Central memory CD4-positive, alpha-beta T cell (primary cell): ENCODE measurements at places on chromosomes 13 and 19.
A peak's percentile ranks its signal among the peaks of the same experiment; 100 is the strongest.

GRCh38 chr13:76610819-76611415, 275.3 kb downstream of the KCTD12 start:
- no peak for DNase-seq

DNA sequence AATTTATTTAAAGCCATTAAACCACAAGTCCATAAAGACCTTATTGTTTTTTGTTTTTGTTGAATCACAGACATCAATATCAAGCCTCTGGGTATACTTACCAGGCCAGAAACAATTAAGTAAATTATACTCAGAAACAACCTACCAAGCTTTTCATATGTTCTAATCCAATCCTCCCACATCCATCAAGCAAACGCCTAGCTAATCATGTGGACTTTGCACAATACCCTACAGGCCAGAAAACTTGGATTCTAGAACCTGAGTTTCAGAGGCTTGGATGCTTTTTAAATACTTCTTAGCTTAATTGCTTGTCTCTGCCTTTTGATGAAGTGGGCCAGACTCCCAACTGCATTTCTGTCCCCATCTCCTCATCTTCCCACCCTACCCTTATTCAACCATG, 39.9 kb downstream of the TGDS start:
- DNase-seq = no peak

DNA sequence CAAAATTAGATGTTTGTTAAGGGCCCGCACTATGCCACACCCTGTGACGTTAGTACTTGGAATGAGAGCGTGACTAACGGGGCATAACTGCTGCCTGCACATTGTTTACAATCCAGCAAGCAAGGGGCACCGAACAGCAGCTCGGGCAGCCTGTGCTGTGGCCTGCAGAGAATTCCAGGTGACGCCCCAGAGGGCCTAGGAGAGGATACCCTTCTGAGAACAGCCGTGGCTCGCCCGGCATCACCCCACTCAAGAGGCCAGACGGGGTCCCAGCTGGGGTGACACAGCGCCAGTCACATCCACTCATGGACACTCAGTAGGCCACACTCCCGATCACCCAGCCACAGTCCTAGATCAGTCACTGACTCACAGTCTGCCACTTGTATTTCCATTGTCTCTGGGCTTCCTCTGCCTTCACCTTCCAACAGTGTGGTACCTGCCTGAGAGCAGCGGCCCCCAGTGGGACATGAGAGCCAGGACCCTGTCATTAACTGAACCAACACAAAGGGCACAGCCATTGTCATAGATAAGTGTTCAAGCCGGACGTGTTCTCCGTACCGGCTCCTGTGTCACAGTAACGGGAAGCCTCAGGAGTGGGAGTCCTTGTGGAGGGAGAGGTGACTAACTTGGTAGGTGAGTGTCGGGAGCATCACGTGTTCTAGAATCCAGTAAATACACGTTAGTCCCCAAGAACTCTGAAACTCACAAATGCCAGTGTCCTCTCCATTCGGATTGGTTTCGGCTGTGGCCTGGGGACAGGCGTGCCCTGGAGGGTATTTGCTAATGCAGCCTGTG, 7.5 kb downstream of the ZNF331 start:
- DNase-seq = no peak

- DNase-seq = peak; percentile 40
Measured at GRCh38 chr13:26721251-26722121, 39.1 kb downstream of the GPR12 start.

DNA sequence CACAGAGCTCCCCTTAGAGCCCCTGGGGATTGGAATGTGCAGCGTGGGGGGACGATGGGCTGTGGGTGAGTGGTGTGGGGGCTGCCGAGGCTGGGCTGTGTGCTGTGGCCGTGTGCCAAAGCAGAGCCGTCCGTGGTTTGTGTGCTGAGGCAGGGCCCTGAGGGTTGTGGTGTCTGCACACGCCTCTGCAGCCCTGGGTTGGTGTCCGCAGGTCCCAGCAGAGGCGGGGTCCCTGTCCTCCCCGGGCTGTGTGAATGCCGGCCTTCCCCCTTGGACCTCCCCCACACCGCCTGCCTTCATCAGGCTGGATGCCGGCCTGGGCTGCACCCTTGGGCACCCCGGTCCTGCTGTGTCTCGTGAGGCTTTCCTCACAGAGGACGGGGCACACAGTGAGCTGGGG, 26.1 kb downstream of the DOT1L start:
- DNase-seq = no peak

DNA sequence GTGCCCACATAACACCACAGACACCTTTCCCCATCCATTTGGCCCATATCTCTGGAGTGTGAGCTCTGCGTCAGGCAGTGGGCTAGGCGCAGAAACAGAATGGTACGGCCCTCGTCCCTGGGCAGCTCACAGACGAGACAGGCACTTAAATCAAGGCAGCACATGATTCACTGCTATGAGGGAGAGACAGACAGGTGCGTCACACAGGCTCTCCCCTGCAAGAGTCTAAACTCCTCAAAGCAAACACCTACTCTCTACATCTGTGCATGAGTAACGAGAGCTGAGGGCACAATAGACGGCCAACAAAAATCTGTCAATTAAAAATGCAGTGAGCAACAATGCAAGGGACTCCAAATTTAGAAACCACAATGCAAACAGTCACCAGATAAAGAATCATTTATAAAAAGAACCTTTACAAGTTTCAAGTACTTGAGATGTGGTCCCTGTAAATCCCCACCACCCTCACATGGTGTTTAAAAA, 348.9 kb downstream of the UQCRFS1 start:
- DNase-seq = no peak

DNA sequence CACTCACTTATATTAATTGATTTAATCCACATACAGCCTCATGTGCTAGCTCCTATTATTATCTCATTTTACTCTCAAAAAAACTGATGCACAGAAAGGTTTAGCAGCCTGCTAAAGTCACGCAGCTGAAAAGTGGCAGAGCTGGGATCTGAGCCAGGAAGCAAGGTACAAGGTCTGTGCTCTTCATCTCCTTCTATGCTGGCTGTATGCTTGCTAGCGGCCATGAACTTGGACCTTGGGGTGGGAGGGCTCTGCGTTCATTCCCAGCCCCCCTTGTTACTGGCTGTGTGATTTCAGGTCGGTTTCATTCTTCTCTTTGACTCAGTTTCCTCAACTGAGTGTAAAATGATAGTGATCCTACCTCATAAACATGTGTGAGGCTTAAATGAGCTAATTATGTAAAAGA, 69.8 kb downstream of the ALOX5AP start:
- DNase-seq = no peak

DNA sequence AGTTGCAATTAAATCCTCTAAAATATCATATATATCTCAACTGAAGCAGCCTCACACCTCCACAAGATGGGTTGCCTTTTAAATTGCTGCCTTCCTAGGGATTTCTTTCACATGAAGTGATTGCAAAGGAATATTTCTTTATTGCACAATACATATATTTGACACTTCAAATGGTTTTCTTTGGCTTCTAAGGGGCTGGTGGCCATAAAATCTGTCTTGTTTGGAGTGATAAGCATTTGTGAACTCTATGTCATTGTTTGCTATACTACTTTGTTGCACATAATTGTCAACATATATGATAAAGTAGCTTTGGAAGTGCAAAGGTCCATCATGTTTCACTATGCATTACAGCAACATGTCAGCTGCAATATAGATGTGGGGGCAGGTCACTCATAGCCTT, 2380.9 kb downstream of the PCDH9 start:
- no peak for DNase-seq

DNA sequence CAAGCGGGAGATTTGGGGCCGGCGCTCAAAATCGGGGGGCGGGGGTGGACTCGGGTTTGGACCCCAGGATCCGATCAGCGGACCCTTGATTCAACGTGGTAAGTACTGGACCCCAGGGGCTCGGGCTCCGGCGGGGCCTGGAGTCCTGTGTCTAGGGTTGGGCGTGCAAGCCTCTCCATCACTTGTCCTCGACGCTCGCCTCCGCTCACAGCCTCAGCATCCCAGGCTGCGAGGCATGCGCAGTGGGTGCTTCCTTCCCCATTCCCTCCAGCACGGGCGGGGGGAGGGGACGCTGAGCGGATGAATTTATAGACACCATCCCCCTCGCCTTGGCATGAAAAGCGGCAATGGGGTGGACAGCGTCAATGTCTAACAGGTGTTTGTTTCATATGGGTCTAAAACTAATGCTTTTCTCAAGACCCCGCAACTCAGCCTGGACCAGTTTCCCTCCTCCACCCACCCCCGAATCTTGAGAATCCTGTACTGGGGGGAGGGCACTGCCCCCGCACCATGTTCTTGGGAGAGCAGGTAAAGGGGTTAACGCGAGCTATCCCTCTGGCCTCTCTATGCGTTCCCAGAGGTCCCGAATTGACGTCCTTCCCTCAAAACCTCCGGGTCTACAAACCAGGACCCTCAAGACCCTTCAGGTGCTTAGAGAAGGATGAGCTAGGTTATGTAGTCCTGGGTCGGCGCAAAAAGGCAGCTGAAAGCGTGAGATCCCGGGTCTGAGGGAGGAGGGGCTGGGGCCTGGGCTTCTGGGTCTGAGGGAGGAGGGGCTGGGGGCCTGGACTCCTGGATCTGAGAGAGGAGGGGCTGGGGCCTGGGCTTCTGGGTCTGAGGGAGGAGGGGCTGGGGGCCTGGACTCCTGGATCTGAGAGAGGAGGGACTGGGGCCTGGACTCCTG, 579 bp downstream of the CPT1C start:
- DNase-seq = no peak

DNA sequence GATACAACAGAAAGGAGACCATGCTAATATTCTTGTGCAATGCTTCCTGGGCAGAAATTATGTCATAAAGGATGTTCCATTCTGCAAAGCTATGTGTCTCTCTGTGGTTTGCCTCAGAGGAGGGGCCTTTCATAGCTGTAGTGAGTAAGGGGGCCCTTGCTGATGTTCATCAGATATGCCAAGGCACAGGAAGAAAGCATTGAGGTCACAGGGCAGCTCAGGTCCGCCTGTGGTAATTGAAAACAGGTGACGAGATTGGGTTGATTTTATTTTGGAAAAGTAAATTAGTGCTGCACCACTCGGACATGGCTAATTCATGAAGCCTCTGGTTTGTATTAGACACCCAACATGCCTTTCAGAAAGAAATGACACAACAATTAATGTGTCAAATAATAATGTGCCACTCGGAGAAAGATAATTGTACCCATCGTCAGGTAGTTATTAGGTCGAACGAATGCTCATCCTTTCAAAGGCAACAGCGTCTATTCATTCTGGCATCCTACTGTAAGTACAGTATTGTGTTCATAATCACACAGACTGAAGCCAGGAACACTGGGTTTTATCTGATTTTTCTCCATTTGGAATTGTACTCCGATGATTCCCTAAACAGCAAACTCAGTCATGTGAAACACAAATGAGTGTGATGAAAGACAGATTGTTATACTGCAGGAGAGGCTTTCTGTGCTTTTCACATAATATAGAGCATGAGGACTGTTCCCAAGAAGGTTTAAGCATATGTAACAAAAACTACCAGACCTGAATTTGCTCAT, 421.6 kb upstream of the KLF12 start:
- DNase-seq = no peak

GRCh38 chr13:44236370-44236769, 137.3 kb upstream of the SERP2 start:
- DNase-seq = no peak

DNA sequence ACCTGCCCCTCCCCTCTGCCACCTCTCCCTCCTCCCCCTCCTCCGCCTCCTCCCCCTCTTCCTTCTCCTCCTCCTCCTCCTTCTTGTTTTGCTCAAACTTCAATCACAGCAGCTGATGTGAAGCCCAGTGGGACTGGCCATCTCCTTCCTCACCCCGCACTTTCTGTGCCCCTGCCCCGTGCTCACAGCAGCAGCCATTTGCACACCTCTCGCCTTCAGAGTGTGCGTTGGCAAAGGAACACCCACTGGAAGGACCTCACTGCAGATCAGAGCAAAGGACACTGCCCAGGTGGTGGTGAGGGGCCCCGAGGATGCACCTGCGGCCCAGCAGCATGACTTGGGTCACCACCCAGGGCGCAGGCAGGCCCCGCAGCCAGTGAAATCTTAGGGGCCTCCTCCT, 98.8 kb downstream of the SOX1 start:
- no peak for DNase-seq

- no peak for DNase-seq
Measured at GRCh38 chr13:94967183-94968039, 255.1 kb upstream of the SOX21 start.

- no peak for DNase-seq
Measured at GRCh38 chr19:42471554-42472249, 29.0 kb upstream of the CXCL17 start.

GRCh38 chr19:7879836-7880235, 5.6 kb upstream of the PRR36 start:
- DNase-seq = no peak

DNA sequence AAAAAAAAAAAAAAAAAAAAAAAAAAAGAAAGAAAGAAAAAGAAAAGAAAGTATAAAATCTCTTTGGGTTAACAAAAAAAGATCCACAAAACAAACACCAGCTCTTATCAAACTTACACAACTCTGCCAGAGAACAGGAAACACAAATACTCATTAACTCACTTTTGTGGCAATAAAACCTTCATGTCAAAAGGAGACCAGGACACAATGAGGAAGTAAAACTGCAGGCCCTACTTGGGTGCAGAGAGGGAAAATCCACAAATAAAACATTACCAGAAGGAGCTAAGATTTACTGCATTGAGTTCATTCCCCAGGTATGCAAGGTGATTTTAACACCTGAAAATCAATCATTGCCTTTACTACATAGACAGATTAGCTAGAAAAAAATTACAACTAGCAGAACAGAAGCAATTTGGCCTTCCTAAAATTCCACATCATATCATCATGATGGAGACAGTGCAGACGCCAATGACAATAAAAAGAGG, 9.6 kb upstream of the CEACAM5 start:
- no peak for DNase-seq

- DNase-seq = no peak
Measured at GRCh38 chr13:20401931-20402856, 123.5 kb downstream of the CRYL1 start.

DNA sequence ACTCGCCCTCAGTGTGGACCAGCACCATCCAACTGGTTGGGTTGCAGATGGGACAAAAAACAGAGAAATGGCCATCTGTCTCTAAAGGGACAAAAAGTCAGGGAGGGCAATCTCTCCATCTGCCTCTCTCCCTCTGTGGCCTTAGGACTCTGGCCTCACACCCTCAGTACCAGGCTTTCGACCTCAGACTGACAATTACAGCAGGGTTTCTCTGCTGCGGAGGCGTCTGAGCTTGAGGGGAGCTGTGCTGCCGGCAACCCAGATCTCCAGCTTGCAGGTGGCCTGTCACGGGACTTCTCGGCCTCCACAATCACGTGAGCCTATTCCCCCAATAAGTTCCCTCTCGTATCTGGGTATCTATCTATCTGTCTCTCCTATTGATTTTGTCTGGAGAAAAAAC, 27.7 kb downstream of the MLLT1 start:
- DNase-seq = no peak

- peak; percentile 71 for DNase-seq
Measured at GRCh38 chr13:46553886-46554858, 1.2 kb downstream of the LRCH1 start.

GRCh38 chr19:22427547-22427946, 5.4 kb upstream of the ZNF98 start:
- DNase-seq = no peak

GRCh38 chr13:52992110-52992509, 36.5 kb upstream of the OLFM4 start:
- no peak for DNase-seq
